ENCODE measurements at places on chromosomes 12 and 14.

GRCh38 chr12:25771041-25771440 is 187.4 kb upstream of the RASSF8 start:
- DNase-seq = no peak

GRCh38 chr12:98416845-98417244 is 98.5 kb upstream of the TMPO start:
- no peak for DNase-seq

DNA sequence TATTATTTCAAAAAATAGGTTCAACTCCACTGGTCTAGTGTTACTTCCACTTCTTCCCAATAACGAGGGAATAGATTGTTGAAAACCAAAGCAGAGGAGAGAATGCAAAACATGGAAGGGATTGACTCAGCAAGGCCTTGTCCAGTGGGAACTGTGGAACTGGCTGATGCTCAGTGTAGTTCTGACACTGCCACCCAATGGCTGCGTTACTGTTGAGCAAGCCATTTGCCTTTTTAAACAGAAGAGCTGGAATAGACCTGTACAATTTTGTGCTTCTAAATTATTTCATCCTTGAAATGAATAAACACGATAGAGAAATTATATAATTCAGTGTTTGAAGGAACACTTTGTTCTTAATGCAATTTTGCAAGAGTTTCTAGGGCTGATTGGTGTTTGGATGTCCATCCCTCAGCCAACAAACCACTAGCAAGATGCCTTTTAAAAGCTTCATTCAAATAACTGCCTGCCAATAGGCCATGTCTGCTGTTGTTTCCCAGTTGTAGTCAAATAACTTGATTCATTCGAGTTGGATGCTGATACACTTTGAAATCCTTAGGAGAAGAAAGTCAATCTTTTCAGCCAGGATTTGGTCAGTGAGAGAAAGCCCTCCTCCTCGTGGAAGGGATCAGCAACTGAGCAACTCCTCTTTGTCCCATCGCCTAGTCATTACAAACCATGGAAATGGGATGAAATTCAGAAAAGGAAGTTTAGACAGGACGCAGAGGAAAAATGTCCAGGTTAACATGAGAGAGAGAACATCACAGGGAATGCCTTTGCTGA is 7.3 kb upstream of the MGP start:
- DNase-seq = no peak

- no peak for DNase-seq
These were observed 82.8 kb upstream of the MDM1 start for GRCh38 chr12:68414988-68415387.

DNA sequence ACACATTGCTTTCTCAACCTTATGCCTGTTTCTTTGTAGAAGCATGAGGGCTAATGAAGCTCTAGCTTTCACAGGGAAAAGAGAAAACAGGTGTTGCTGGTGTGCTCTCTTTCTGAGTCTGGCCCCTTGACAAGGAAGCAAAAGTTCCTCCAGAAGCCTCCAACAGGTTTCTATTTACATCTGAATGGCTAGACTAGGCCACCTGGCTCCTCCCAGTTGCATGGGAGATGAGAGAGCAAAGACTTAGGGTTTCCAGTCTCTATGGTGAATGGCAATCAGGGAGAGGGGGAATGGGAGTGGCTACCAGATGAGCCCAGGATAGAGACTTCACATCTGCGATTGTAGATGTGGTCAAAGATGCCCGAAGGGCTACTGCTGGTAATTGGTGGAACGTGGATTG is 138.1 kb upstream of the PLXNC1 start:
- no peak for DNase-seq

GRCh38 chr14:54220071-54220703 is 176.6 kb upstream of the CDKN3 start:
- DNase-seq = no peak

DNA sequence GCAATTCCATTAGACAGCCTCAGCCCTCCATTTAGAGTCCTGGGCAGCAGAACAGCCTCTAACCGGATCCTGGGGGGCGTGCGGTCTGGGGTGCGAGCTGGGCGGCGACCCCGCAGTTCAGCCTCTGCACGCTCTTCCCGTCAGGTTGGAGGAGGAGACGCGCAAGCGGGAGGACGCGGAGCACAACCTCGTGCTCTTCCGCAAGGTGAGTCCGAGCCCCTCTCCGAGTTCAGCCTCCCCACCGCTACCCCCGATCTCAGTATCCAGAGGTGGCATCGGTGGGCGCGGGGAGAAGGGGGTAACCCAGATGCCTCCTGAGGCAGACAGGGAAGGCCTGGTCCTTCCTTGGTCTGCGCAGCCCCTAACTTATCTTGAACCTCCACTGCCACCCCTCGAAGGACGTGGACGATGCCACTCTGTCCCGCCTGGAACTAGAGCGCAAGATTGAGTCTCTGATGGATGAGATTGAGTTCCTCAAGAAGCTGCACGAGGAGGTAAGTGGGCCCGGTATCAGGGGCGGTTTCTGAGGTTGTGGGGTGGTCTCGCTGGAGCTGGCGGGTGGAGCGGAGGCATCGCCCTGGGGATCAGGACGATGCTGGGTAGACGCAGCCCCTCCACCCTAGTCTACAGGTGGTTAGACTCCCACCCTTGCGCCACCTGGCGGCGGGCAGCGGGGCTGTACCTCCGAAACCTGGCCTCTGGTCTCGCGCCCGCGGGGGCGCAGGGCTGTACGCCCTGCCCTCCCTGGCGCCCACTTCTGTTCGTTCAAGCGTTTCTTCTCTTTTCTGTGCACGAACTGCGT is 1.3 kb downstream of the PRPH start:
- DNase-seq = peak; percentile 58

DNA sequence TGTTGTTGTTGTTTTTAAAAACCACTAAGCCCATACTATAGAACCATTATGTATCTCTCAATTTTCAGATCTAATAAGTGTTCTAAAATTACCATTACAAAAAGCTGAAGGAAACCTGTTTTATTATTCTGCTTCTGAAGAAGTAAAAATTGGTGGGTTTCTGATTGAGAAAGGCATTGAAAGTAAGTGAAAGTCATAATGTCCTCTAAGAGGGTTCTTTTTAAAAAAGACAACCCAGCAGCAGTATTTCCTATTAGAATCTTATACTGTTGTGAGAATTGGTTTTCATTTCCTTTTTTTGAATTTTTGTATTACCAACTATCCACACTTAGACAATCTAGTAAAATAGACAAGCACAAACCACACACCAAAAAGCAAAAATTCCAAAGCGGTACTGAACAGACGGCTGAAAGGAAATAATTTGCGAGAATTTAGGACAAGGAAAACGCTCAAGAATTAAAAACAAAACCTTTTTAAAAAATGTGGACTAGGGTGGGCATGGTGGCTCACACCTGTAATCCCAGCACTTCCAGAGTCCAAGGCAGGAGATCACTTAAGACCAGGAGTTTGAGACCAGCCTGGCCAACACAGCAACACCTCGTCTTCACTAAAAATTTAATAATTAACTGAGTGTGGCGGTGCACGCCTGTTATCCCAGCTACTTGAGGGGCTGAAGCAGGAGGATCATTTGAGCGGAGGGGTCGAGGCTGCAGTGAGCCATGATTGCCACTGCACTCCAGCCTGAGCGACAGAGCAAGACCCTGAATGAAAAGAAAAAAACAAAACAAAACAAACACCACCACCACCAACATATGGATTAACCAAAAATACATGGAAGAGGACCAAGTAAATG is 66.7 kb upstream of the AP4S1 start:
- DNase-seq = no peak

- no peak for DNase-seq
These were observed 3.2 kb downstream of the MGST1 start for GRCh38 chr12:16350682-16351081.

- DNase-seq = no peak
These were observed 122.8 kb downstream of the RASSF9 start for GRCh38 chr12:85713373-85713772.

DNA sequence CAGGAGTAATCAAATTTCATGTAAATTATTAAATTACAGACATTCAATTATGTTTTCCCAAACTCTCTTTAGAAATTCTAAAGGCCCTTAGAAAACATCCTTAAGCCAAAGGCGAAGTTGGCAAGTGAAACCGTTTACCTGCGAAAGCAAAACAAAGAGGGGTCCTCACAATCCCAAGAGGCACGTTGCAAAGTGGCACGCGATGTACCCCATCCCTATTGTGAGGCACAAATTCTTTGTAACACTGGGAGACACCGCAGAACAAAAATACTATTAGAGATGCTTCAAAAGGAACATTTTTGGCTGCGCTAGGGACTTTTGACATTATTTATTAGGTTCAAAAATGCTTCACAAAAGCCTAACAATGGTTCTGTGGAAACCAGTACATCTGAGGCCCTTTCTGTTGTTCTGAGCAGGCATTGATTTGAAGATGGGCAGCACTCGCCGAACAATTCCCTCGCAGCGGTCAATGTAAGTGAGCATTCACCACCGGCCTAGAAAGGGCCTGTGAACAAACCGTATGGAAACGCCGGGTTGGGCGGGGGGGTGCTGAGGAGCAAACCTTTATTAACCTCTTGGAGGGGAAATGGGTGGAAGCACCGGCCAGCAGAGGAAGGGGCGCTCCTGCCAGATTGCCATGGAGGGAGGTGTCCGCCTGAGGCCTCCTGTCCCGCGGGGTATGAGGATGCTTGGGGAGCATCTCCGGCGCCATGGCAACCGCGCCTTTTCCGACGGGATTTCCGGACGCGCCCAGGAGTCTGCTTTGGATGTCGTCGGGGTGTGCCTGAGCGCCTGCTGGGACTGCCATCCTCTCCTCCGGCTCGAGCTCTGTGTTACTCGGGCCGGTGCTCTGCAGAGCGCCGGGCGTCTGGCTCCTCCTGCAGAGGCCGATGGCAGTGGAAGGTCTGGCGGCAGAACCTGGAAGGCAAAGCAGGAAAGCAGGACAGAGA is 193.9 kb downstream of the C12orf42 start:
- no peak for DNase-seq

DNA sequence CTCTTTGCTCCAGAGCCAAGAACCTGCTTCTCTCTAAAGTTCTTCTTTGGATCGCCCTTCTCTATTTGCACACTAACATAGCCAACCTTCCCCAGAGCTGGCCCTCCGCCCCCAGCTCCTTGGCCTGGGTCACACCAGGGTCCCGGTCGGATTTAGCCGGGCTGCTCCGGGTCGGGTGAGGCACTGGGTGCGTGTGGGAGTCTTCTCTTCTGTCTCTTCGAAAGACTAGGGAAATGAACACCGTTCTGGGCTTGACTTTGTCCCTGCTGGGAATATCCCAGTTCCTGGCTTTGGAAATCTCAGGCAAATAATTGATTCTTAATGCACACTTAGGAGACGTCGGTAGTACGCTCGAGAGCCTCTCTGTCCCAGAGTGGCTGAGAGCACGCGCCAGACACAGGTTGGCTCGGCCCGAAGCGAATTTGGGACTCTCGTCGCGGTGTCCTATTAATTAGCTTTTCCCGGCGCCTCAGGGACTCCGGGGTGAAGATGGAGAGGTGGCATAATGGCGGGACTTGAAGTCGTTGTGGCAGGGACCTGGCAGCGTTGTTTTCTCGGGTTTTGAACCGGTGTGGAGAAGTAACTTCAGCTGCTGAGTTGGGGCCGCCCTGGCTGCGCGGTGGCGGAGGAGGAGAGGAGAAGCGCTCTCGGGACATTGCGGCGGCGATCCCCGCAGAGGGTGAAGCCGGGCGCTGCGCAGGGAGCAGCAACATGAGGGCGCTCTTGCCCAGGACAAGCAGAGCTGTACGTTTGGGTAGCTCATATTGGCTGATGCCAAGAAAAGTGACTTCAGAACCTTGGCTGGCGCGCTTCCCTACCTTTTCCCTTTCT is 7.5 kb downstream of the FOXG1 start:
- DNase-seq = no peak

DNA sequence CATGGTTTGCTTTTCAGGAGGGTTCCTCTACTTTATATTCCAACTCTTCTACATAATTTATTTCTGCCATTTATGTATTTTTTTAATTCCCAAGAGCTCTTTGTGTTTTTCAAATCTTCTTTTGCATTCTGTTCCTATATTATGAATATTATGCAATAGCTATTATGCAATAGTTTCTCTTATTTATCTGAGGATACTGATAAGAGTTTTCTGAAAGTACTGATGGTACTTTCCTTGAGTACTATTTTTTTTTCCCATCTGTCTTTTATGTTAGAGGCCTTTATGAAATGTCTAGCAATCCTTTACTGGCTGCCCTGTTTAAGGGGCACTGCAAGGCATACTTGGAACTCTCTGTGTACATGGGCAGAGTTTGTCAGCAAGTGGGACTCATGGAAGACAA is 93.4 kb downstream of the SLC41A2 start:
- no peak for DNase-seq

DNA sequence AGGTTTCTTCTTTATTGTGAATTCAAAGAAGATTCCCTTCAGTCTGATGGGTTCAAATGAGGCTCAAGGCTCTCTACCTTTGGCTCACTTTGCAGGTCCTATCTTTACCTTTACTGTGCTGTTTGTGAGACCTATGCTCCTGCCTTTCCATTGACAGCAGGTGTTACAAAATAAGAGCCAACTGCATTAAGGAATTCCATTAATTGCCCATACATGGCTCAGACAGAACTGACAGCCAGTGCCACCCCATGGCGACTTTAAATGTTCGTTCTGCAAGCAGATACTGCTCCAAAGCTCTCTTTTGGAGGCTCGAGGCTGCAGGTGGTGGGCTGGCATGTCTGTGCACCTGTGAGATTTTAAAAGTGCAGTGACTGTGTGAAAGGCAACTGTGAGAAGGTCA is 44.7 kb downstream of the RBM19 start:
- no peak for DNase-seq

GRCh38 chr12:58566599-58566998 is 353.7 kb downstream of the LRIG3 start:
- no peak for DNase-seq

DNA sequence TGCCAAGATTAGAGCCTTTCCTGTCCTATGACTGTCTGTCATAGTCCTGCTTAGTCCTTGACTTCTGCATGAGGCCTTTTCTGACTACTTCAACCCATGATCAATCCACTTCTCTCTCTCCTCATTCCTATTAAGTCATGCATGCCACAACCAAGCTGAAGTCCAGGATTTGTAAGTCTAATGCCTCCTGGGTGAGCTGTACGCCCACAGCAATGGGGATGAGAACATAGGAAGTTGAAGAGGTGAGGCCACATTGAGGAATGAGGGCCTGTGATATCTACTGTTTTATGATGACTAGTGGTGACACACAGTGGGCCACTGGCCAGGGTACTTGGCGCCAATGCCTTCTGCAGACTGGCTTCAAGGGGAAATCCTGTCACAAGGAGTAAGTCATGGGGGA is 994.1 kb upstream of the TMEM132C start:
- DNase-seq = no peak

DNA sequence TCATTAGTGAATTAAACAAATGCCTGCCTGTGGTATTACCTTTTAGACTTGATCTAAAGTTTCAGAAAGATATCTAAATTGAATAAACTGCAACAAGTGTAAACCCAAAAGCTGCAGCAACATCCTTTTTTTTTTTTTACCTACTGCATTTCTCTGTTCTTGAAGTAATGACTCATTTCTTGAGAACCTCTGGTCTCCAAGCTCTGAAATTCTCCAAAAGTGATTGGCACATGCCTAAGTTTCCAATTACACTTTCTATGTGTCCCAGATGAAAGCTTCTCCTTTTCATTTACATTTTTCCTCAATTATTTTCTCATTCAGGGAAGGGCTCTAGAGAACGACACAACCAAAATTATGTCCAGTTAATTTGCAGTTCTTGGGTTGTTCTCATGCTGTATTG is 435.2 kb upstream of the DCN start:
- no peak for DNase-seq

Data from activated B cell treated with CpG ODN at 0.5 μM for 24 hours (primary cell).